Nucleus accumbens (tissue), 56 donors: ENCODE measurements at places on chromosomes 5 and 9.

- DNase-seq, result no peak
These were observed 30.2 kb upstream of the CCNG1 start for GRCh38 chr5:163407034-163407655.

DNA sequence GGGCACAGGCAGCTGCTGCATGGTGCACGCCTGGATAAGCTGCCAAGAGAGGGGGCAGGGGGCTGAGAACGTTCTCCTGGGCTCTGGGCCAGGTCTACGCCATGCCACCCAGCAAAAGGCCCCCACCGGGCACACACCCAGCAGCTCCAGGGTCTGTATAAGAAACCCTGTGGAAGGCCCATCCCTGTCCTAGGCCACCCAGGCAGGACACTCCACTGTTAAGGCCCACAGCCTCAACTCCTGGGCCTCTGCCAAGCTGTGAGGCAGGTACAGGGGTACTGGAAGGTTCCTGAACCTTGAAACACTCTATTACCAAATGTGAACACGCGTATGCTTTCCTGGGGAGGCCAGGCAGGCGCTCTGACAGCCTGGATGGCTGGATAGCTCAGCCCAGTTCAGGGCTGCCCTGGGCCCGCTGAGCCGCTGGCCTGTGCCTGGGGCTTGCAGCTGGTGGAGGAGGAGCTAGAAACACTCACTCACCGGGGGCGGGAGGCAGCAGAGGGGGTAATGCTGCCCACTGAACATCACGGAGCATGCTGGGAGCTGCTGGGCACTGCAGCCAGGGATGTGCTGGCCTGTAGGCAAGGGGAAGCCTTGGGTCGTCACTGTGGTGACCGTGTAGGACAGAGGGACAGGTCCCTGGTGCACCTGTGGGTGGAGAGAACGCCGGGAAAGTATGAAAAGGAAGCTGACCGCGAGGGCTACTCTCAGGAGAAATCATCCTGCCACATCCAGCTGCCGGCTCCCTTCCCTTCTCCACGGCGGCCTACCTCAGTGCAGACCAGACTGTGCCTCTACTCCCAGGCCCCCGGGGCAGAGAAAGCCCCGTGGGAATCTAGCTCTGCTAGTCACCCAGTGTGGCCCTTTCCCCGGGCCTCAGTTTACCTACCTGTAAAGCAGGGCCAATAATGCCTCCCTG is 6.0 kb downstream of the RNF44 start:
- DNase-seq, result peak; percentile 81

GRCh38 chr9:137175345-137175961 is 3.6 kb upstream of the TMEM210 start:
- no peak for DNase-seq

- no peak for DNase-seq
These were observed 3.0 kb downstream of the ECSCR start for GRCh38 chr5:139459451-139459934.

- peak; percentile 52 for DNase-seq
These were observed 11.0 kb upstream of the EXOSC2 start for GRCh38 chr9:130682421-130683121.

- no peak for DNase-seq
These were observed 38.2 kb upstream of the SEMA4D start for GRCh38 chr9:89536145-89536574.

- no peak for DNase-seq
These were observed 45.2 kb upstream of the FYB1 start for GRCh38 chr5:39264528-39264927.

- no peak for DNase-seq
These were observed 210.9 kb downstream of the ESM1 start for GRCh38 chr5:54774281-54775170.

- DNase-seq, result no peak
These were observed 48.3 kb downstream of the FAM78A start for GRCh38 chr9:131227959-131228460.

DNA sequence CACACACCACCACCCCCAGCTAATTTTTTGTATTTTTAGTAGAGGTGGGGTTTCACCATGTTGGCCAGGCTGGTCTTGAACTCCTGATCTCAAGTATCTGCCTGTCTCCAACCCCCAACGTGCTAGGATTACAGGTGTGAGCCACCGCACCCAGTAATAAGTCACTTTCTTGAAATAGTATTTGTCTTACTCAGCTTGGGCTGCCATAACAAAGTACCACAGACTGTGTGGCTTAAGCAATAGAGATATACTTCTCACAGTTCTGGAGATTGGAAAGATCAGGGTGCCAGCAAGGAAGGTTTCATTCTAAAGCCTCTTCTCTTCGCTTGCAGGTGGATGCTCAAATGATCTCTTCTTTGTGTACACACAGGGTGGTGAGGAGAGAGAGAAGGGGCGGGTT is 99.8 kb downstream of the ARRDC3 start:
- no peak for DNase-seq

DNA sequence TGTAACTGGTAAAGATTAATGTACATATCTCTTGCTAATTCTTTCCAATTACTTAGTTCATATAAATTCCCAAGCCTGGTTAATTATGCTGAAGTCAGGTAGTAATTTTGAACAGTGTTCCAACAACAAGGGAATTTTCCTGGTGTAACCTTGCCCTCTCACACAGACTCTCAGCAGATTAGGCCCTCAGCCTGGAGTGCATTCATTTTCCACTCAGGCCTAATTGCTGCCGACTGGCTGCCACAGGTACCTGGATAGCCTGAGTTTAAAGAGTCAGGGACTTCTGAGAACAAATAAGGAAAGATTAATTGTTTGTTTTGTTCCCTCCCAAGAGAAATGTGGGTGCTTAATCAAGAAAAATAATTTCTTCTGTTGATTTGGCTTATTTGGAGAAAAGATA is 71.4 kb downstream of the PPIC start:
- no peak for DNase-seq

DNA sequence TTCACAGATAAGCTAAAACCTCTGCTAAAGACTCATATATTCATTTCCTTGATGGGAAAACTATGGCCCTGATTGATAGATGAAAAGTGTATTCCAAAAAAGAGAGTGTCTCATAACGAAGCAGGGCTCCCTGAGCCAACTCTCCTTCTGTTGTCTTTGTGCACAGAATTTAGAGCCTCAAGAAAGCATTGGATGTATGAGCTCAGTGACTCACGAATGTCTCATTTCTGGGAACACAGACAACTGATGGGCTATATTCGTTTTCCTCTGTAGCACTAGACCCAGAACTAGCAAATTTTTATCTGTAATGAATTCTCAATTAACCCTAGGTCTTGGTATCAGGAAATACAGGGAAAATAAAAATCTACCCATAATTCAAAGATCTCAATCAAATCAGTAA is 88.4 kb downstream of the LMNB1 start:
- no peak for DNase-seq

GRCh38 chr9:100674419-100675122 is 96.7 kb downstream of the CAVIN4 start:
- DNase-seq, result no peak
